Caki2 (cell line): ENCODE measurements at places on chromosomes 12 and 14. TPM values are rescaled to one million over a fixed set of nuclear protein-coding genes. Genes with fewer than 3 reads are reported as not detected.

DNA sequence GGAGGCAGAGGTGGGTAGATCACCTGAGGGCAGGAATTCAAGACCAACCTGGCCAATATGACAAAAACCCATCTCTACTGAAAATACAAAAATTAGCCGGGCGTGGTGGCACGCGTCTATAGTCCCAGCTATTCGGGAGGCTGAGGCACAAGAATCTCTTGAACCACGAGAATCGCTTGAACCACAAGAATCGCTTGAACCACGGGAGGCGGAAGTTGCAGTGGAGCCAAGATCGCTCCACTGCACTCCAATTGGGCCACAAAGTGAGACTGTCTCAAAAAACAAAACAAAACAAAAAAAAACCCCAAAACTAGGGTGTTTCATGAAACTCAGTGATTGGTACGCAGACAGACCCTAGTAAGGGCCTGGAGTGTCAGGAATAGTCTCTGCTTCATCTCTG is 6.4 kb upstream of the ARF6 start:
- no peak for DNase-seq

Gene MYH6
- total RNA-seq, result not detected in 2 replicates

Gene LHX5
- not detected in 2 replicates for total RNA-seq

GRCh38 chr12:101823891-101824290 is 6.9 kb downstream of the GNPTAB start:
- DNase-seq, result peak; percentile 26

GRCh38 chr14:102568115-102568614 is 24.3 kb upstream of the RCOR1 start:
- DNase-seq, result peak; percentile 31

Gene RPL10L
- not detected in 2 replicates for total RNA-seq

DNA sequence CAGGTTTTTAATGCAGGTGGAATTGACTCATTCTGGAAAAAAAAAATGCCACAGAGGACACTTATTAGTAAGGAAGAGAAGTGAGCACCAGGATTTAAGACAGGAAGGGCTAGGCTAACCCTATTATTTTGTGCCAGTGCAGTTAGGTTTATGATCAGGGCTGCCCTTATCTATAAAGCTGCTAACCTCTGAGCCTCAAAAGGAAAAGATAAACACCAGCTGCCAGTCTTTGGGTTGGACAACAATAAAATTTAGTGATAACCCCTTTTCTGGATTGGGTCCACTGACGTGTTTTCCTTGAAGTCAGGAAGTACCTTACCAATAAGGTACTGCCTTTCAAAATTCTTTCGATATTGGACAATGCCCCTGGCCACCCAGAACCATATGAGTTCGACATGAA is 128.9 kb downstream of the NUBPL start:
- no peak for DNase-seq

- DNase-seq, result no peak
Measured at GRCh38 chr14:95437715-95438114, 78.7 kb downstream of the SYNE3 start.

DNA sequence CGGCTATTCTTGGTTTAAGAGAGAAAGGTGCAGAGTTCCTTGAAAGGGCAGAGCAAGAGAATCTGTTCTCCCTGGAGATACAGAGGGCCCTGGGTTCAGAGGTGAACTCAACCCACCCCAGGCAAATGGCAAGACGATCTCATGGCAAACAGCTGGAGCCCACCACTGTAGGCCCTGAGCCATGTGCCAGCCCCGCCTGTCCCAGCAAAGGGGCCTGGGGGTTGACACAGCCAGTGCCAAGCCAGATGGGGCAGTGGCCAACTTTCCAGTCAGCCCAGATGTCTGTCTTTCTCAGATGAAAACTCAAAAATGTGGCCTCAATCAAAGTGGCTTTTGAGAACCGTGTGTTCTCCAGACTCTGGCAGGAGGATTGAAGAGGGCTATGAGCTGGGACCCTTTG is 51.8 kb downstream of the ISCA2 start:
- no peak for DNase-seq
